ENCODE measurements at places on chromosomes 6 and 20. TPM values are rescaled to one million over a fixed set of nuclear protein-coding genes. Genes with fewer than 3 reads are reported as not detected.

The RAD21L1 gene
- not detected for total RNA-seq

GRCh38 chr6:118649918-118650581 is 1.3 kb downstream of the CEP85L start:
- peak overlapping the region; percentile 93 for H3K27ac ChIP-seq
- peaks cover 27% of the 10 kb centered on the region for H3K4me1 ChIP-seq
- H3K36me3 ChIP-seq = no peaks in the 10 kb centered on the region
- peak overlapping the region; percentile 79 for H3K4me3 ChIP-seq
- DNase-seq = no peak
- no peaks in the 10 kb centered on the region for H3K27me3 ChIP-seq

The SIRPD gene
- not detected for total RNA-seq

The ASIP gene
- not detected for total RNA-seq

DNA sequence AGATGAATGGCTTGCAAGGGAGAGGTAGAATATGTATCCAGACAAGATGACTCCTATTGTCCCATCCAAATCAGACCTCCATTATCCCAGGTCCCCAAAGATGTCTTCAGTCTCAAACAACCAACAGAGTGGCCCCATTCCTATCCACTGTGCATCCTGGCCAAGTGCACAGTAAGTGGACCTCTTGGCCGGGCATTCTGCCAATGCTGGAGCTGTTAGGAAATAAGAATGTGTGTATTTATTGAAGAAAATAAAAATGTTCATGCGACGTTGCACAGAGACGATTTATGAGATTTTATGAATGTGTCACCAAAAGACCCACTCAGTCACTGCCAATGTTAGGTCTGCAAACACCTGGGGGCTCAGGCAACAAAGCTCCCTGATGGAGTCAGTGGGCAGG is 196.0 kb downstream of the MAFB start:
- DNase-seq = no peak
- H3K4me3 ChIP-seq = no peak overlapping the region
- no peaks in the 10 kb centered on the region for H3K4me1 ChIP-seq
- no peaks in the 10 kb centered on the region for H3K36me3 ChIP-seq
- no peak overlapping the region for H3K27ac ChIP-seq

The FHL5 gene
- total RNA-seq = 33.7 TPM

DNA sequence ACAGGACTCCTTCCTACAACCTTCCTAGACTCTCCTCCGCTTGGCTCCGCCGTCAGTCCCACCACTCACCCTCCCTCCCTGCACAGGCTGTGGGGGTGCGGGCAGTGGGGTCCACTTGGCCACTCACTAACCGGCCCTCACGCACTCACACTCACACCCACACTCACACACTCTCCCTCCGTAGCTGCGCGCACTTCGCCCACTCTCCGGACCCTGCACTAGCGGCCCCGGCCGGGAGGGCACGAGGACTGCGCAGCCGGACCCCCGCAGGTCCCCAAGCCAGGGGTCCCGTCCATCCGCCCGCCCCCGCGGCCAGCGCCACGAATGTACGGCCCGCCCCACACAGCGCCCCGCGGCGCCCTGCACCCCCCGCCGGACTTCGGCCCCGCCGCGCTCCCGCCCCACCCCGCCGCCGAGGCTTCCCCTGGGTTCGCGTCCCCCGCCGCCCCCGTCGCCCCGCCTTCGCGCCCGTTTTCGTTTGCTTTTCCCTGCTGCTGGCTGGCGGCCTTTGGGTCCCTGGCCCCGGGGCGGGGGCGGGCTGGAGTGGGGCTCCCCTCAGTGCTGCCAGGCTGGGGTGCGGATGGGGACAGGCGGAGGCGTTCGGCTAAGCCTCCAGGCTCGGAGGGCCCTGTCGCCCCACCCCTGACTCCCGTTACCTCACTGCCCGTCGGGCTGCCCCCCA is 23.0 kb upstream of the SLC22A7 start:
- no peak overlapping the region for H3K27ac ChIP-seq
- peaks cover 4% of the 10 kb centered on the region for H3K27me3 ChIP-seq
- H3K4me1 ChIP-seq = peaks cover 41% of the 10 kb centered on the region
- DNase-seq = no peak
- peak overlapping the region; percentile 67 for H3K4me3 ChIP-seq
- H3K36me3 ChIP-seq = no peaks in the 10 kb centered on the region

The YIPF3 gene
- total RNA-seq = 74.8 TPM

- peak; percentile 92 for DNase-seq
- peak within 1 kb of the TSS; percentile 83 for H3K4me3 ChIP-seq
- no peaks in the 10 kb centered on the region for H3K36me3 ChIP-seq
- H3K4me1 ChIP-seq = peaks cover 30% of the 10 kb centered on the region
- H3K27ac ChIP-seq = peak within 1 kb of the TSS; percentile 81
These were observed at the start of gene CGAS for GRCh38 chr6:73452107-73452461. CGAS (minus strand) TSS chr6:73452297; CDS start chr6:73452181, 116 bp downstream.

All from esophagus muscularis mucosa (tissue), 4 donors.